NCI-H2029 (cell line): ENCODE measurements at places on chromosomes 11 and 22.

DNA sequence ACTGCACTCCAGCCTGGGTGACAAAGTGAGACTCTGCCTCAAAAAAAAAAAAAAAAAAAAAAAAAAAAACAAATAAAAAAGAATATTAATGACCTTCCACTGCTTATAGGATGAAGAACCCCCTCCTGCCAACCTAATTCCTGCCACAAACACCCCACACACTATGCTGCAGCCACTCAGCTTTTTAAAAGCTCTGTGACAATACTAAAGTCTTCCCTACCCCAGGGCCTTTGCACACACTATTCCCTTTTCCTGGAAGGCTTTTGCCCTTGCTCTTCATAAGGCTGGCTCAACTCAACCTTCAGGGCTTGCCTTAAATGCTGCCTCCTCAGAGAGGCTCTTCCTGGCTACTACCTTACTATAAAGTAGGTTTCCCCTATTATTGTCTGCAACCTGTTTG lies 10.8 kb upstream of the KCNJ11 start:
- DNase-seq: no peak

GRCh38 chr11:2306452-2306823 lies 4.6 kb downstream of the TSPAN32 start:
- no peak for DNase-seq

DNA sequence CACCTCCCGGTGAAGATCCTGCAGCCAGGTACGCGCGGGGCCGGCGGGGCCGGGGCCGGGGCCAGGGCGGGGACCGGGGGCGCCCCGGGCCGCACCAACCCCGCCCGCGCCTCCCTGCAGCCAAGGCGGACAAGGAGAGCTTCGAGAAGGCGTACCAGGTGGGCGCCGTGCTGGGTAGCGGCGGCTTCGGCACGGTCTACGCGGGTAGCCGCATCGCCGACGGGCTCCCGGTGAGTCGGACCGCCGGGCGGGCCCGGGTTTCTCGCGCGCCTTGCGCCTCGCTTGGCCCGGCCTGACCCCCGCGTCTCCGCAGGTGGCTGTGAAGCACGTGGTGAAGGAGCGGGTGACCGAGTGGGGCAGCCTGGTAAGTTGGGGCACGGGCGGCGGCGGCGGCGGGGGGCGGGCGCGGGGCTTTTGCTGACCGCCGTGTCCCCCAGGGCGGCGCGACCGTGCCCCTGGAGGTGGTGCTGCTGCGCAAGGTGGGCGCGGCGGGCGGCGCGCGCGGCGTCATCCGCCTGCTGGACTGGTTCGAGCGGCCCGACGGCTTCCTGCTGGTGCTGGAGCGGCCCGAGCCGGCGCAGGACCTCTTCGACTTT lies 531 bp downstream of the PIM3 start:
- no peak for DNase-seq

GRCh38 chr22:22113701-22114100 lies 130.9 kb upstream of the VPREB1 start:
- DNase-seq: no peak

DNA sequence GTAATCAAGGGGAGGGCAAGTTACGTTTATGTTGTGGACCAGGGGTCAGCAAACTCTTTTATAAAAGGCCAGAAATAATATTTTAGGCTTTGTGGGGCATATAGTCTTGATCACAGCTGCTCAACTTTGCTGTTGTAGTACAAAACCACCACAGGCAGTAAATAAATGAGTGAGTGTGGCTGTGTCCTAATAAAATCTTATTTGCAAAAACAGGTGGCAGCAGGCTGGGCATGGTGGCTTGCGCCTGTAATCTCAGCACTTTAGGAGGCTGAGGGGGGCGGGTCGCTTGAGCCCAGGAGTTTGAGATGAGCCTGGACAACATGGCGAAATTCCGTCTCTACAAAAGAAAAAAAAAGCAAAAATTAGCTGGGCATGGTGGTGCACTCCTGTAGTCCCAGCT lies 57.9 kb upstream of the NUP160 start:
- no peak for DNase-seq

- no peak for DNase-seq
Observed at GRCh38 chr22:35175392-35175791, 81.9 kb upstream of the HMGXB4 start.

GRCh38 chr11:59776210-59777066 lies 21.3 kb downstream of the STX3 start:
- DNase-seq: no peak

DNA sequence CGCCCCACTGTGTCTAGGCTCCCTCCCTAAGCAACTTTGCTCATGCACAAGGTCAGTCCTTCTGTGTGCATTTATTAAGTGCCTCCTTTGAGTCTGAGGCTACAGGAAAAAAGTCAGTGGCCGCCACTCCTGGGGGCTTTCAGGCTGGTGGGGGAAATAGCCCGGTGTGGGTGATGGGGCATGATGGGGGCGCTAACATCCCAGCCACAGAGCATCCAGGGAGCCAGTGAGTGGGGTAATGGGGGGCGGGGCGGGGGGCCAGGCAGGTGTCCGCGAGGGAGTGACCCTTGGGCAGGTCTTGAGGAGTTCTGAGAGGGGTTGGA lies 9.9 kb upstream of the EHD1 start:
- no peak for DNase-seq

GRCh38 chr11:76380159-76380976 lies 564 bp downstream of the THAP12 start:
- no peak for DNase-seq
